ENCODE measurements at places on chromosomes 2 and 18.

DNA sequence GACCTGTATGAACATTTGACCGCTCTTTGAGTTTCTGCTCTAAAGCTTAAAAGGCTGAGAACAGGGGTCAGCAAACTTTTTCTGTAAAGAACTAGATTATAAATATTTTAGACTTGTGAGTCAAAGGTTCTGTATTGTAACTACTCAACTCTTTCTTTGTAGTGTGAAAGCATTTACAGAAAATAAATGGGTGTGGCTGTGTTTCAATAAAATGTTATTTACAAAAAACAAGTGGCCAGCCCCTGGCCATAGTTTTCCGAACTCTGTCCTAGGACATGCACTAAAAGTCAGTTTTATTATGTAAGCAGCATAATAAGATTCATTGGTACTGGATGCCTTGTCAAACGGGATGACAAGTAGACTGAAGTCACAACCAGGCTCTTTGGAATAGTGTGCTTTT is 434.9 kb downstream of the ZEB2 start:
- DNase-seq = no peak

DNA sequence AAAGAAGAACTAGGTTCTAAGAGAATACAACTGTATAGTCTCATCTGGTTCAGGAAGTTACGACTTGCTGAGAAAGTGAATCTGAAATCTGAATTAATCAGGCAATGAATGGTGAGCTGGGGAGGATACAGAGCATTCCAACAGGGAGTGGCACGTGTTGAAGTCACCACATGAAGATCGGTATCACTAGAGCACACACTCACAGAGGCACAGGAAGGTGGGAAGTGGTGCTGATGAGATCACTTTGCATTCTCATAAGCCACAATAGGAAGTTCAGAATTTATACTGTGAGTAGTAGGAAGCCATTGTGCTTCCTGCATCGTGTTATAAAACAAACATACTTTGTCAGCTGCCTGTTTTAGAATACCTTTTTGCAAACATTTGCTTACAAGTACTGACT is 615.0 kb upstream of the DDX18 start:
- DNase-seq = no peak

- no peak for DNase-seq
These were observed 141.1 kb downstream of the CCBE1 start for GRCh38 chr18:59555995-59556659.

- DNase-seq = peak; percentile 38
These were observed at the start of gene EPAS1 for GRCh38 chr2:46296840-46297545. TSS of gene EPAS1 (plus strand) at chr2:46297407. CDS start at chr2:46297912, 505 bp downstream.

DNA sequence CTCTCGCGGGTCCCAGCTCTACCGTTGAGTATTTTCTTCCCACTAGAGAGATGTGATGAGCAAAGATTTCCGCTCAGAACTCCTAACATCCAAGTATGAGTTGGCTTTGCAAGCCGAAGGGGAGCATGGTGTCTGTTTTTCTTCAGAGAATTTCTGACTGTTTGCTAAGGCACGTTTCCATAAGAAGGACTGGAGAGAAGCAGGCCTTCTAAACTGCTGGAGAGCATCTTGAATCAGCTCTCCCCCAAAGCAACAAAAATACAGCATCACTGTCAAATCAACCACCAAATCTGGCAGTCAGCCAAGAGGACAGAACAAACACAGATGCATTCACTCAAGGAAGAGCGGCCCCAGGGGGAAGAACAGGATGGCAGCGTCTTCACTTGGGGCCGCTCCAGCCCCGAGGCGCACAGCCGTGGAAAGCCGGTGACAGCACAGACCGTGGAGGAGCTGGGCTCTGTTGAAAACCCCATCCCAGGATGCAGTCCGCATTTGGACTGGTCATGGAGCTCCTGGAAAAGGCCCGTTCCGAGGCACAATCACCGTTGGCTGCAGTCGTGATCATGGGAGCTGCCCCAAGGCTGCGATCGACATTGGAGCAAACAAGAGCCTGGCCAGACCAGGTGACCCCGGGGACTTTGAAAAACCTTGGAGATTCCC is 101.4 kb downstream of the NFATC1 start:
- DNase-seq = no peak

DNA sequence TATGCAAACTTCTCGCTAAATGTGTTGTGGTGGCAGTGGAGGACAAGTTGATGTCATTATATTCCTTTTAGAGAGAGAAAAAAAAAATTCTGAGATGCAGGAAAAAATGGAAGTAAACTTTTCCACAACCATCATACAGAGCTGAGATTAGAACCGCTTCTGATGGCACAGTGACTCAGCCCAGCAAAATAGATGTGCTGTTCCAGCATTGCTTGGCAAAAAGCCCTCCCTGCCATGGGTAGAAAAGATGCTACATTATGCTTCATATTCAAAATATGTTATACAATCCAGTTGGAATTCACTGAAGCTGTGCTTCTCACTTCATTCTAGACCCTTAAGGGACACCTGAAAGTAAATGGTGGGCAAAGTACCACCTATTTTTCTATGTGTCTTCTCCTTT is 1047.6 kb upstream of the FANCL start:
- DNase-seq = no peak

GRCh38 chr18:79394534-79395307 is 1.0 kb upstream of the NFATC1 start:
- peak; percentile 72 for DNase-seq

GRCh38 chr2:227117852-227118251 is 46.2 kb downstream of the COL4A4 start:
- DNase-seq = no peak

- no peak for DNase-seq
These were observed 31.0 kb upstream of the GALR1 start for GRCh38 chr18:77218642-77219041.
